ENCODE measurements at places on chromosomes 1 and 21.
A peak's percentile ranks its signal among the peaks of the same experiment; 100 is the strongest.

DNA sequence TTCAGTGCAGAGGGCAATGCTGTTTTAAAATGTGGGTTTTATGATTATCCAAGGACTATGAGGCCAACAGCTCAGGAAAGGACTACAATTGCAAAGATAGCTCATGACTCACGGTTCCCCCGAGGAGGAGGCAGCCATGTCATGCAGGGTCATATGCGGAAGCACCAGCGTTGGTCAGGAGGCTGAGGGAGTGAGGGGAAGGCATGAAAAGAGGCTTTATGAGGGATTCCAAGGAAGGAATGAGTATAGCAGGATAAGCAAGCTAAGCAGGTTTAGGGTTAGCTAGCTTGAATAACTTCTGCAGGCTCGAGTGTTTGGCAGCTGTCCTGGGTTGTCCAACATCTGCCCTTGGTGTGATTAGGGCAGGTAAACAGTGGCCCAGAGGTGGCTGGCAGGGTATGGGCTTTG lies 495.1 kb downstream of the SETD4 start:
- DNase-seq: peak; percentile 75

DNA sequence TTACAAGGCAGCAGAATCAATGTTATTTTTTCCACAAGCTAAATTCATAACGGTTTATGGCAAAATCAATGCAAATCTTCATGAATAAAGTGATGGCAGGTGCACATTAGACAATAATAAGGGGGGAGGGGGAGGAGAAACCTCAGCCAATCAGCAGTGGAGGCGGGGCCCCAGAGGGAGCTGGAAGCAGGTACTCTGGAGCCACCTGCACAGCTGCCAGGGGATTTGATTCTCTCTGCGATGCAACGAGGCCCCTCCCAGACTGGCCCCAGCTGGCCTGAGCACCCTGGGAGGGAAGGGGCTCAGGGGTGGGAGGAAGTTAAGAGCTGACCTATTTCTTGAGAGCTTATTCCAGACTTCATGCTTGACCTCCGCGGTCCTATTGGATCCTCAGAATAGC lies 127.8 kb upstream of the IGSF21 start:
- DNase-seq: no peak

- no peak for DNase-seq
Measured at GRCh38 chr21:34567604-34568155, 47.2 kb downstream of the RCAN1 start.

GRCh38 chr1:155646307-155646706 lies 36.3 kb downstream of the MSTO1 start:
- peak; percentile 84 for DNase-seq

DNA sequence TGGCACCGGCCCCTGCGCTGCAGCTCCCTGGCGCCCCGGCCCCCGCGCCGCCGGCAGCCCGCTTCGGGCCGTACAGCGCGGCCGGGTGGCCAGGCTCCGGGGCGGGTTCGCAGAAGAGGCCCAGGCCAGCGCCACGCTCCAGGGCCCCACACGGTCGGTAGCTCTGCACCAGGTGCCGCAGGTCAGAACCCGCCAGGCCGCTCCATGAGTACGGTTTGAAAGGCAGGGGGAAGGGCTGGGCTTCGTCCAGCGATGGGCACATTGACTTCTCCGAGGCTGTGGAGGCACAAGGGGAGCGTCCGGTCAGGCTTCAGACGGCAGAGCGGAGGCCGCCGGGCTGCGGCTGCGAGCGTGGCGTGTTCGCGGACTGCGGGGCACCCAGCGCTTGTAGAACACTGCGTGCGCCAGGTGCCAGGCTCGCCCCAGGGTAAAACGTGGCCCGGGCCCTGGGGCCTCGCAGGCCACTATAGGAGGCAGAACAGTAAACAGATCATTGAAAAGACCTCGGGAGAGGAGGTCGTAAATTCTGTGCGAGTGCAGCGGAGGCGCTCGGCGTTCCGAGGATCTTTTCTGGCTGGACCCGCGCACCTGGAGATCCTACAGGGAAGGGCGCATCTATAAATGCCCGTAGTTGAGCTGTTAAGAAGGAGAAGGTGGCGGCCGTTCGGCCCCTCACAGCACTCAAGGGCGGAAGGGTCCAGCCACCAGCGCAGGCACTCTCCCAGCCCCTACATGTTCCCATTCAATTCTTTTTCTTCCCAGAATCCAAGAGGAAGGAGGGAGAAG lies 5.7 kb downstream of the GFI1 start:
- no peak for DNase-seq

DNA sequence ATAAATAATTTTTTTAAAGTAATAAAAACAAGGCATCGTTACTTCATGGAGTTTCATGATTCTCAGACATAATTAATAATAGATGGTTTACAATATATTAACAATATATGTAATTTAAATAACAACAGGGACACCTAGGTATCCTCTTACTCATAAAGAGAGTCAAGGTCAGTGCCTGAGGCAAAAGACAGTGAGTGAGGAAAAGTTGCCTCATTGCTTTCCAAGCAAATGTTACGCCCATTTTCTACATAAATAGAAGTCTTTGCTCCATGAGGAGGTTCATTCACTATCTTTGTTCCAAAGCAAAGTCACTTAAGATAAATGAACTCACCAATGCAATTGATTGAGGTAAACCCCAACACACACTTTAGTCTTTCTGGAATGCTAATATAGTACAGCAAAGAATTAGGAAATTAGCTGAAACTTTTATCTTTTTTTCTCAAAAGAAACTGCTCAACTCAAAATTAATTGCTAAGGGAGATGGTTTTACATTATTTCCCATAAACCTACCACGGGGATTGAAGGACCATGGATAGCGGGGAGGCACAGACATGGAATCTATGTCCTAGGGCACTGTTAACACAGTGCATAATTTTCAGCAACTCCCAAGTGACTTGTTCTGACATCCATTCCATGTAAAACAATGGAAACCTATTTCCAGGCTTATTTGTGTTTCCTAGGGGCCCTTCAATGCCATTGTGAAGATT lies 19.6 kb downstream of the BCL9 start:
- DNase-seq: no peak

DNA sequence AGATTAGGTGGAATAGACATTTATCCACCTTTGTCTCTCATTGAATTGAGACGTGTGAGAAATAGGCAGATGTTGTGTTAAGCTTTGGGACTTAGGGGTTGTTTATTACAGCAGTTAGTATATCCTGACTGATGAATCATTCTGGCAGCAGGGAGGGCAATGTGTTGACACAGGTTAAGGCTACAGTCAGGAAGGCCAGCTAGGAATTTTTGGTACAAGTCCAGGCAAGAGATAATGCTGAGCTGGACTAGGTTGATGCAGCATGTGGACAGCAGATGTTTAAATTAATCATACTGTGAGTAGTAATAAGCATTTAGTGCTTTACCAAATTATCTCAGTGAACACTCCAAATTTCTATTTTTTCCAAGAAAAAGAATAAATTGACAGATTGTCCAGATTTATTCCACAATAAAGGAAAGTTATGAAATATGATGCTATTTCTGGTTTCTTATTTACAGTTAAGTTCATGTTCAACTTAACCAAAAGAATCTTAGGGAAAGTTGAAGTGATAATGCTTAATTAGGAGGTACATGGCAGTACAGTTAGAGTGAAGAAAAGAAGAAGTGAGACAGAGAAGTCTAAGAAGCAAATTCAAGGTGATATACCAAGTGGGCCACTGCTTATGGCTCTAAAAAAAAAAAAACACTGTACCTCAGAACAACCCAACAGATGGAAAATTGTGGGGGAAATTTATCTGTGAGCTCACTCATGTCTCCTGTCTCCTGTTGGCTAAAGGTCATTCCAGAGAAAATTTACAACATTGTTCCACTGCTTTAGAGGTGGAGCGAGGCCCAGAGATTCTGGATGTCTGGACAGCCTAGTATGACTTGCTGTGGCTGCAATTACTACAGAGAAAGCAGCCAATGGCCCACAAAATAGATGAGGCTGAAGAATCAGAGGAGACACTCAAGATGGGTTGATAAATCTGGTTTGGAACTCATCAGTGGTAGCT lies 102.7 kb upstream of the C21orf91 start:
- no peak for DNase-seq

- peak; percentile 63 for DNase-seq
Measured at GRCh38 chr1:152107984-152108881, 7.0 kb downstream of the TCHH start.

GRCh38 chr1:109447524-109447923 lies 18.8 kb upstream of the SYPL2 start:
- DNase-seq: no peak

- DNase-seq: no peak
Measured at GRCh38 chr1:215568299-215568692, 1.2 kb downstream of the KCTD3 start.

DNA sequence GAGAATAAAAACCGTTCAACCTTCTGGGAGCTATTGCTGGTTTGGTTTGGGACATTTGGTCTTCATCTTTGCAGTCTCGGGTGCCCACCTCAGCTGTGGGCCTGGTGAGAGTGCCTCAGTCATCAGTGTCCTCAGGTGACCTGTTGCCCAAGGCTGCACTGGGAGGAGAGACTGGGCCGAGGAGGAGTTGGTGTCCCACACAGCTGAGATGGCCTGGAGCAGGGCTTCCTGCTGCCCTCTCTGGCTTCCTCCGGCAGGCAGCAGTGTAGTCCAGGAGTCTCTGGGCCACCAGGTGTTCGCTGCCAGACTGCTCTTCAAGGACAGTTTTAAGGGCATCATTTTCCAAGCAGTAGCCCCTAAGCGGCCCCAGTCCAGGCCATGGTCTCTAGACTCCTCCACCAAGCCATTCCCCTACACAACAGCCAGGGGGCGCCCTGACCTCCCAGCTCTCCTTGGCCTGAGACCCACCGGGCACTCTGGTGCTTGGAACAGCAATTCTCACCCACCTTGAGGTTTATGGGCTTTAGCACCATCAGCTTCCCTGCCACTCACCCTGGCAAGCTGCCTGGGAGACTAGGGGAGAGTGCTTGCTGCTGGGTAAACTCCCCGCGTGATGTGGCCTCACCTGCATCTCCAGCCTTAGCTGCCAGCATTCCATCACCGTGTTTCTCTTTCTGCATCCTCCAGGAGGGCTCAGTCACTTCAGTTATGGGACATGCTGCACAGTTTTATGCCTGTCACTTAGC lies 9.1 kb upstream of the SYTL1 start:
- DNase-seq: peak; percentile 37

DNA sequence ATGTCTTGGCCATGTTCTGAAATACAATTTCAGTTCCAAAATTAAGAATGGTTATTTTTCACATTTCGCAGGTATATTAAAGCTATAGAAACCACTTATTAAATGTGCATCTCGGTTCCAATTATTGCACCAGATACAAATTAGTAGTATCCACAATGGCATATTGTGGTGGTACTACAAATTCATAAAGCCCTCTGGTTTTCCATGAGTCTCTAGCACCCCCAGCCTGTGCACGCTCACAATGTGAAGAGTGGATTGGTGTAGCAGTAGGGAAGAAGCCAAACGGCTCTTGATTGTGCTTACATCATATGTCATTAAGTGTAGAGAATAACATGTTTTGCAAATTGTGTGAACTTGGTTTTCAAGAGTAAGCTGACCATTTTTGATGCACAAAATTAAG lies 1.9 kb upstream of the BRINP3 start:
- DNase-seq: no peak

- DNase-seq: no peak
Measured at GRCh38 chr1:78237364-78237916, 191.7 kb downstream of the GIPC2 start.

DNA sequence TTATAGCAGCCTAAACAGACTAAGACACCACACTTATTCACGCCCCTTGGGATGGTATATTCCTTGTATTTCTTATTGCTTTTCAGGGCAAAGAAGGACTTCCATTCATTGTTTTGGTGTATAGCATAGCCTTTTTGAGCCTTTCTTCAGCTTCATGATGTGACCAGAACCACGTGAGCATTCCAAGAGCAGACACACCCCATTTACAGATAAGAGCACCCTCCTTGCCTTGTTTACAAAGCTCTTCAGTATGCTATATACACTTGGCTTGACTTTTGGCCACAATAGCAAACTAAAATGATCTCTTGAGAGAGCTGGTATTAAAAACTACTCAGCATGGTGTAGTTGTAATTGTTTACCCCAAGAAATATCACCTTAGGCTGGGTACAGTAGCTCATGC lies 78.7 kb downstream of the PIK3R3 start:
- DNase-seq: no peak

GRCh38 chr1:2944705-2945104 lies 76.6 kb upstream of the ACTRT2 start:
- DNase-seq: no peak

GRCh38 chr1:1777583-1777899 lies 729 bp downstream of the NADK start:
- peak; percentile 19 for DNase-seq

DNA sequence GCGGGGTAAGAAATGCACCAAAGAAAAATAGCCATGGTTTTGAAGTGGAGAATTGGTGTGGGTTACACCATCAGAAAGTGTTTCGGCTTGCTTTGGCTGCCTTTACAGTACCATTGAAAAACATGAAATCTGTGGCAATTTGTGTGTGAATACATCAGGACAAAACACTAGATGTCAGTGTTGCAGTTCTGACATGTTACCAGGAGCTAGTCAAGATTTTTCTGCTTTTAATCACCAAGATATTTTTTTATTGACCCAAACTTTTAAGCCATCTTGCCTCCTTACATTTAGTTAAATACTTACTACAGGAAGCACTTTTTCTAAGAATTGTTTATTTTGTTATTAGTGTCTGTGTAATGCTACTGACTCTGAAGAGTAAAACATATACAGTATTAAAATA lies 14.3 kb downstream of the RRP15 start:
- DNase-seq: no peak

GRCh38 chr1:230293390-230293700 lies 132.8 kb downstream of the PGBD5 start:
- DNase-seq: no peak

DNA sequence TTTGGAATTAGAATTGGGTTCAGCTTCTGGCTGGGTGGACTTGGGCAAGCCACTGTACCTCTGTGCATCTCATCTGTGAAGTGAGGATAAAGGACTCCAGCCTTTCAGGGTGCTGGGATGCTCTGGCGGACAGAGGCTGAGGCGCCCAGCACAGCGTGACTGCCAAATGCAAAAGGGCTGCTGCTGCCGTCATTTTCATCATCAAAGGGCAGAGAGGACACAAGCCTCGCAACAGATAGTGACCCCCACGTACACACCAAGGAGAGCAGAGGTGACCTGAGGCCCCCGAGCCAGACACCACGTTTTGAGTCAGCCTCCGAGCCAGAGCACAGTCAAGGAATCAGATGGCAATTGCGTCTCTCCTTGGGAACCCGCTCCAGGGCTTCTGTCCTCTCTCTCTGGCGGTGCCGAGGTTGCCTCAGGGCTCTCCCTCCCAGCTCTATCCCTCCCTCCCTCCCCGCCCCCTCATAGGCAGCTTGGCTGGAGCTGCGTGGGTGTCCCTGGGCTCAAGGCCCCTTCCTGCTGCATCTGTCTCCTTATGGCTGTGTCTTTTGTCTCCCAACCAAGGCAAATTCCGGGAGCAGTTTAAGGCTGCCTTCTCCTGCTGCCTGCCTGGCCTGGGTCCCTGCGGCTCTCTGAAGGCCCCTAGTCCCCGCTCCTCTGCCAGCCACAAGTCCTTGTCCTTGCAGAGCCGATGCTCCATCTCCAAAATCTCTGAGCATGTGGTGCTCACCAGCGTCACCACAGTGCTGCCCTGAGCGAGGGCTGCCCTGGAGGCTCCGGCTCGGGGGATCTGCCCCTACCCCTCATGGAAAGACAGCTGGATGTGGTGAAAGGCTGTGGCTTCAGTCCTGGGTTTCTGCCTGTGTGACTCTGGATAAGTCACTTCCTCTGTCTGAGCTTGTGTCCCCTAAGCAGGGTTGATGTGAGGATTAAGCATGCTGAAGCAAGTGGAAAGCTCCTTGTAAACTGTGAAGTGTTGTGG lies 9.0 kb downstream of the HCRTR1 start:
- DNase-seq: no peak

GRCh38 chr1:162629077-162629627 lies 3.1 kb upstream of the DDR2 start:
- DNase-seq: no peak
